CD8-positive, alpha-beta memory T cell (primary cell): ENCODE measurements at places on chromosomes 5 and 9.

GRCh38 chr9:121528642-121529041 lies 29.0 kb upstream of the GGTA1 start:
- no peak for DNase-seq

DNA sequence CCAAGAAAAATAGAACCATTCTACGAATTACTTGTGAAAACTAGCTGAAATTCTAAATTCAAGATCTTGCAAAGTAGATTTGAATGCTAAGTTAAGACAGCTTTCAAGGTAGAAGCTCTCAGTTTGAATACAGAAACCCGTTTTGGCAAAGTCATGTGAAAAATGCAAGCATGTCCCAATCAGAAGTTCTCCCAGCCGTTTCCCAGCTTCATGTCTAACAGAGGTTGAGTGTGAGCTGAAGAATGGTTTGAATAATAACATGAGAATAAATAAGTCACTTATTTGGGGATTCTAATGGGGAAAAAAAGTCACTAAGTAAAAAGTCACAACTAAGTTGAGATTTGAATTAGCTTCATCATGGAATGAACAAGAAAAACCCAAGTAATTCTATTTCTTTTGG lies 152.5 kb upstream of the MAP3K1 start:
- no peak for DNase-seq

GRCh38 chr5:143078313-143078712 lies 308.1 kb downstream of the ARHGAP26 start:
- DNase-seq: no peak

DNA sequence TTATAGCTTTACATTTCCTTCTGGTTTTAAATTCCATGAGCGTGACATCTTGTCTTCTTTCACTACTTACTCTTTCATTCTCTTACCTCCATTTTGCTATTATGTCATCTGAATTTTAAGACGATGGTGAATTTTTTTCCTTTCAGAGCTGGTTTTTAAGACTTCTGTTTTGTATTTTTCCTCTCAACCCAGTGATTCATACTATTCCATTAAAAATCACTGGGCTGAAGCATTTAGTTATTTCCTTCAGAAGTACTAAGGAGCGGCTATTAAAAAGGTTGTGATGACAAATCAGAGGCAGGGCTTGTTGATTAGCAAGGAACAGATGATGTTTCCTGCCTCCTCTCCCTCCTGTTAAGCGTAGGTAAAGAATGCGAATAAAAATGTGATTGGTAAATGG lies 16.5 kb downstream of the AGXT2 start:
- DNase-seq: no peak

- DNase-seq: no peak
Measured at GRCh38 chr5:74420220-74420619, 220.3 kb downstream of the ENC1 start.

DNA sequence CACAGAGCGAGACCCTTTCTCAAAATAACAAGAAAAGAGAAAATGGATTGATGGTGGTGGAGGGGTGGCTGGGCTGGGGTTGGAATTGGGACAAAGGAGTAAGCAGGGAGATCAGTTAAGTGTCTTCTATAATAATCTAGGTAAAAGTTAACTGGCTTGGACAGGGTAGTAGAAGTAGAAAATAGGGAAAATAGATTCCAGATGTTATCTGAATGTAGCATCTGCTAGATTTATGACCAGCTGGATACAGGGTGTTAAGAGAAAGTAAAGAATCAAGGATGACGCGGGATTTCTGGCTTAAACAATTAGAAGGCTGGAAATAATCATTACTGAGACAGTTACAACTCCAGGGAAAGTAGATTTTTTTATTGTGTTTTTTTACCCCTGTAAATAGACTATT lies 13.0 kb downstream of the PPP6C start:
- no peak for DNase-seq

DNA sequence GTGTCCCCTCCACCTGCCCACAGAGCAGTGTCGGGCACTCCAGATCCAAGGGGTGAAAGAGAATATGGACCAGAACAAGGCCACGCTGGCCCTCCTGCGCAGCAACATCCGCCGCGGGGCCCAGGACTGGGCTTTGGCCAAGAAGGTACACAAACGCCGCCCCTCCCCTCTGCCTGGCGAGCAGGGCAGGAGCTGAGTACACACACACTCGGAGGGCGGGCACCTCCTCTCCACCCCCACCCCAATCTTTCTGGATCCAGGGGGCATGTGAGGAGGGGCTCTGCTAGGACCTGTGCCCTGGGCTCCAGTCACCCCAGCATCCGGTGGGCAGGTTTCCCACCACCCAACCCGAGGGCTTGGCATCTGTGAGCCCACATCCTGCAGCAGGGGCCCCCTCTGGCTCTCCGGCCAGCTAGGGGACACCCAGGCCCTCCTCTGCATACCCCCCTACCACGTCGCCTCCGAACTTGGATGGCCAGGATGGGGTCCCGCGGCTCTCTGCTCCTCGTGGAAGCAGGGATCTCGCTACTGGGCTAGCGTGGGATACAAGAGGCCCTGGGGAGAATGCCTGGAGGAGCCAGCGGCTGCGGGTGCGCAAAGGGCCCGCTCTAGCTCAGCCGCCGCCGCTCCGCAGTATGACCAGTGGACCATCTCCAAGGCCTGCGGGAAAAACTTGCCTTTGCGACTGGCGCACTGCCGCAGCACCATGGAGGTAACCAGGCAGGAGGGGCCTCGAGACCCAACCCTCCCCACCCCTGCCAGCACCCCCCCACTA lies 3.1 kb downstream of the CCDC183 start:
- DNase-seq: no peak

GRCh38 chr9:110021891-110022290 lies 186.1 kb downstream of the C9orf152 start:
- DNase-seq: no peak

DNA sequence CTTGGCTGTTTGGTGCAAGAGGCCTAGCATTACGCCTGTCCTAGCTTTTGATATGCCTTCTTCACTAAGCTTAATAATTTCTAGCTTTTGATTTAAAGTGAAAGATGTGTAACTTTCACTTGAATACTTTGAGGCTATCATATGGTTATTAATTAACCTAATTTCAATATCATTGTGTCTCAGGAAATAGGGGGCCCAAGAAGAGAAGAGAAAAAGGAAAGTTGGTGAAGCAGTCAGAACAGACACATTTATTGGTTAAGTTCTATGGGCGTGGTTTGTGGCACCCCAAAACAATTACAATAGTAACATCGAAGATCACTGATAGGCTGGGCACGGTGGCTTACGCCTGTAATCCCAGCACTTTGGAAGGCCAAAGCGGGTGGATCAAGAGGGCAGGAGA lies 40.9 kb upstream of the F2RL2 start:
- DNase-seq: no peak

DNA sequence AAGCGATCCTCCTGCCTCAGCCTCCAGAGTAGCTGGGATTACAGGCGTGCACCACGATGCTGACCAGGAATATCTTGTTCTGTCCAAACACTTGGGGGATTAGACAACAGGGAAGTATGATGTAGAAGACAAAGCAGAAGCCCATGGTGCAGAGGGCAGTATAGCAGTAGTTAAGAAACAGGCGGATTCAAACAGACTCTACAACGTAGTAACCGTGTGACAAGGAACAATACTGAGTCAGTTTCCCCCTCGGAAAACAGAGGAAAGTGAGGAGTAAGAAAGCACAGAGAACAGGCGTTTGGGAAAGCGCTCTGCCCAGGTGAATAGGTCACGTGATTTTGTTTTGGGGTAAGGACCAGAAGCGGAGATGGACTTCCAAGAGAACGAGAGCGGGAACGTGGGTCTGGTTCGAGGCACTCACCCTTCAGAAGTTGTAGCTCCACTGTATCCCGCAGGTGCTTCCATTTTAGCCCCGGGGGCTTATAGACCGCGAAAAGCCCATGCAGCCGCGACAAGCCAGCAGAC lies 306 bp downstream of the TRUB2 start:
- DNase-seq: no peak

DNA sequence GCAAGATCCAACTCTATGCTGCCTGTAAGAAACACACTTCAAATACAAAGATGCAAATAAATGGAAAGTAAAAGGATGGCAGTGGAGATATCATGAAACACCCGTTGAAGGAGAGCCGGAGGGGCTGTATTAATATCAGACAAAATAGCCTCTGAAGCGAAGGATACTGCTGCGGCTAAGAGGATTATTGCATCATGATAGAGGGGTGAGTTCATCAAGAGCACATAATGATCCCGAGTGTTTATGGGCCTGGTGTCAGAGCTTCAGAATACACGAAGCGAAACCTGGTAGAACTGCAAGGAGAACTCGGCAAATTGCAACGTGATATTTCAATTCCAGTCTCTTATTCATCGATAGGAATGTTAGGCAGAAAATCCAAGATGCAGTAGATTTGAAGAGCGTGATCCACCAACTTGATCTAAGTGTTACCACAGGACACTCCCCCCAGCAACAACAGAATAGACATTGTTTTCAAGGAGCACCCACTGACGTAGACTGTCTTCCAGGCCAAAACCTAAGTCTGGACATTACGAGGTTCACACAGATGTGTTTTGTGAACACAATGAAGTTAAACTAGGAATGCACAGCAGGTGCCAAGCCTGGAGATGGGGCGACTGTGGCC lies 27.7 kb upstream of the QSOX2 start:
- no peak for DNase-seq

DNA sequence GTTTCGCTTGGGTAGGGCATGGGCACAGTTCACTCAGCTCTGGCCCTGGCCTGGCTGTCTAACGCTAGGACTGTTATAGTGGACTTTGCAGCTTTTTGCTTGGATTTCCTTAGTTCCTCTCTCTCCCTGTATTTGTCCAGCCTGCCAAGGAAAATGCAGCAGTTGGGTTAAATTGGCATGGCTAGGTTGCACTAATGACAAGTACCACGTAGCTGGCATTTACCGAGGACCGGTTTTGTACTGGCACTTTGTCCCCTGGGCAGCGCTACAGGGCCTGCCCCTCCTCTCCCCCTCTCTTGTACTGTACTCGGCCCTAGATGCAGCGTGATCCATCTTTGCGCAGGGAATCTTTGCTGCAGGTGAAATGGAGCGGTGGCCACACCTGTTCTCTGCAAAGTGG lies 2.4 kb downstream of the WDR5 start:
- no peak for DNase-seq

GRCh38 chr9:127175764-127176163 lies 53.3 kb upstream of the ANGPTL2 start:
- DNase-seq: no peak

DNA sequence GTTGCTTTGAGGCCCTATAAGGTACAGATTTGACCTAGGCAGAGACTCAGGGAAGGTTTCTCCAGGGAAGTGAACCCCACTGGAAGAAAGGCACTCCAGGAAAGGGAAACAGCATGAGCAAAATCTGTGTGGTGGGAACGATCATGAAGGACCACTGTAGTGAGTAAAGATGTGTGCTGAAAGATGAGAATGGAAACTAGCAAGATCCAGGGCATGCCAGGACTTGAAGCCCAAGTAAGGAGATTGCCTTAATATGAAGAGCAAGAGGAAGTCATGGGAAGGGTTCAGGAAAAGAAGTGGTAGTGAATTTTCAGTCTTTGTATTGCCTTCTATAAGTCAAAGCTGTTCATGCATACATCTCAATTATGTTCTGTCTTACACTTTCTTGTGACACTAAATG lies 55.2 kb upstream of the SLIT3 start:
- DNase-seq: no peak

- no peak for DNase-seq
Measured at GRCh38 chr9:34446468-34446891, 11.9 kb downstream of the FAM219A start.

DNA sequence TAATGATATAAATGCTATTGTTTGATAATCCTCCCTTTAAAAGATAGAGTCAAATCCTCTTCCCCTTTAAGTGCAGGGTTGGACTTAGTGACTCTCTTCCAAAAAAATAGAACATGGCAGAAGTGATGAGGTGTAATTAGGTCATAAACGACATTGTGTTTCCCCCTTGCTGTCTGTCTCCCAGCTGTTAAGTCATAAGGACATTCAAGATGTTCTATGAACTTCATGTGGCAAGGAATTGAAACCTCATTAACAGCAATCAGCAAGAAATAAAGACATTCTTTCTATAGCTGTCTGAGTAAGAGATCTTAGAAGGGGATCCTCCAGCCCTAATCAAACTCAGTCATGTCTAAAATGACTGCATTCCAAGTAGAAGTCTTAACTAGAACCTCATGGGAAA lies 3.3 kb upstream of the SLC25A46 start:
- no peak for DNase-seq

- DNase-seq: no peak
Measured at GRCh38 chr9:106875529-106875928, 12.6 kb downstream of the ZNF462 start.

DNA sequence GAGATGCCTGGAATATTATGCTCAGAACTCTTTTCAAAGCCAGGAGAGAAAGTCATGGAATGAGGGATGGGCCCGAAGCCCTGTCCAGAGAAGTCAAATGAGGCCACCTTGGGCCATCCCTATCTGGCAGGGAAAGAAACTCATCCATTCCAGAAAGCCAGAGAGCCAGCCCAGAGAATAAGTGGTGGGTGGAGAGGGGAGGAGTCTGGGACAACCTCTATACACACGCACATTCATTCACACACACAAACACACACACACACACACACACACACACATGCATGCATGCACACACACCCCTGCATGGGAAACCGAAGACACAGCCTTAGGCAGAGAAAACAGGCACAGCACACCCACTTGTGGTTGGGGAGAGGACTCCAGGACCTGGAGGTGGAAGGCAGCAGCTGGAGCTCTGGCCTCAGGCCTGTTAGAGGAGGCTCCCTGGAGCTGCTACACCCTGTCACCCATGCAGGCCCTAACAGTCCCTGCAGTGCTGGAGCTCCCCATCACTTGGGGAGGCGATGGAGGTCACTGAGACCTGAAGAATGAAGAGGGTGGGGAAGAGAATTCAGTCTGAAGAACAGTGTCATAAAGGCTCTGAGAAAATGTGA lies 38.0 kb downstream of the TGFBI start:
- no peak for DNase-seq

- DNase-seq: no peak
Measured at GRCh38 chr9:9963841-9964240, 649.0 kb downstream of the PTPRD start.

GRCh38 chr5:50441493-50441955 lies 436 bp upstream of the EMB start:
- DNase-seq: no peak

DNA sequence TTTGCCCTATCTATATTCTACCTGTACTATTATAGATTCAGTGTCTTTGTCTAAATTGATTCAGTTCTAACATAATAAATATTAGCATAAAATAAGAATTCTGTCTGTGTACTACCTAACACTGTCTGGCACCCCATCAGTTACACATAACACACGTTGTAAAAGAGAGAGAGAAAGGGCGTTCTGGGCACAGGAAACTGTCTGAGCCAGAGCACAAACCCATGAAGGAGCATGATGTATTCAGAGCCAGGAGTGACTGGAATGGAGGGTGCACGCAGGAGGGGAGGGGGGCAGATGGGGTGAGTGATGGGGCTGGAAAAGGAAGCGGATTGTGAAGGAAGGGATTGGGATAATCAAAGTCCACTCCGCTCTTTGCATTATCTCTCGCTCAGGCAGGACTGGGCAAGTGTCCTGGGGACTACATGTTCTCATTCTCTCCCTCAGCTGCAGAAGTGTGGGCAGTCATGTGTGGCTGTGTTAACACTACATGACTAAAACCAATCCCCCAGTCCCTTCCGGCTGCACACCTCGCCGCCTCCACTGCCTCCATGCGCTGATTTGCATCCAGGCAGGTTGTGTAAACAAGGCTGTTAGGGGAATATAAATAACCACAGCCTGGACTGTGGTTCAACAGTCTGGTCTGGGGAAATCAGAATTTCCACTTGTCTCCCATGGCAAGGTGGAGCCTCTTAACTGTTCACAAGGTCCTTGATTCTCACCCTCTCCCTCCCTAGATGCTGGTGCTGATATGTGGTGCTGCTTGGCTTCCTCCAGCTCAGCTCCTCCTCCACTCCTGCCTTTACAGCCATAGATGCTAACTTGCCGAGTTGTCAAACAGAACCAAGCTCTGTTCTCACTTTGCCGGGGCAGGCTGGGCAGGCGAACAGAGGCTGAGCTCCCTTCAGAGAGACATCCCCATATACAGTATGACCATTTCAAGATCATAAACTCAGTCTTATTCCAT lies 367.5 kb upstream of the BRINP1 start:
- no peak for DNase-seq
